ENCODE measurements at places on chromosomes 2 and 18.

DNA sequence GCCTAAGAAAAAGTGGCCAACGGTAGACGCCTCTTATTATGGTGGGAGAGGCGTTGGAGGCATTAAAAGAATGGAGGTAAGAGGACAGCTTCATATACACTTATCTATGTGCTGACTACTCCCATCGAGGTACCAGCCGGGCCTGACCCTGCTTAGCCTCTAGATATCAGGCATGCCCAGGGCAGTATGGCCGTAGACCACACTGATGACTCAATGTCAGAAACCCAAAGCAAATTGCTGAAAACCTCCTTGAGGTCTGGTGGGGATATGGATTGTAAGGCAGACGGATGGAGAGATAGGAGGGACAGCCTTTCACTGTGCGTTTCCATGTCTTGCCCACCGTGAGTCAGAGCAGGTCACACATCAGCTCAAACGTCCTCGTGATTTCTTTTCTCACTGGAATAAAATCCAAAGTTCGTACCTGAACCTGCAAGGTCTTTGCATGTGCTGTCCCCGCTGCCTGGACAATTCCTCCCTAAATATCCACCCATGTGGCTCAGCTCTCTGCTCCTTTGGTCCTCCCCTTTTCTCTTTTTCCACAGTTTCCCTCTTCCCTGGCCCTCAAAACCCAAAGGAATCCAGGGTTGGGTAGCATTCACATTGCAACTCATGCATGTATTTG, 168.9 kb downstream of the ANTXR1 start:
- ATAC-seq: no peak

- no peak for ATAC-seq
Measured at GRCh38 chr2:14634182-14634488, 1.6 kb downstream of the LRATD1 start.

DNA sequence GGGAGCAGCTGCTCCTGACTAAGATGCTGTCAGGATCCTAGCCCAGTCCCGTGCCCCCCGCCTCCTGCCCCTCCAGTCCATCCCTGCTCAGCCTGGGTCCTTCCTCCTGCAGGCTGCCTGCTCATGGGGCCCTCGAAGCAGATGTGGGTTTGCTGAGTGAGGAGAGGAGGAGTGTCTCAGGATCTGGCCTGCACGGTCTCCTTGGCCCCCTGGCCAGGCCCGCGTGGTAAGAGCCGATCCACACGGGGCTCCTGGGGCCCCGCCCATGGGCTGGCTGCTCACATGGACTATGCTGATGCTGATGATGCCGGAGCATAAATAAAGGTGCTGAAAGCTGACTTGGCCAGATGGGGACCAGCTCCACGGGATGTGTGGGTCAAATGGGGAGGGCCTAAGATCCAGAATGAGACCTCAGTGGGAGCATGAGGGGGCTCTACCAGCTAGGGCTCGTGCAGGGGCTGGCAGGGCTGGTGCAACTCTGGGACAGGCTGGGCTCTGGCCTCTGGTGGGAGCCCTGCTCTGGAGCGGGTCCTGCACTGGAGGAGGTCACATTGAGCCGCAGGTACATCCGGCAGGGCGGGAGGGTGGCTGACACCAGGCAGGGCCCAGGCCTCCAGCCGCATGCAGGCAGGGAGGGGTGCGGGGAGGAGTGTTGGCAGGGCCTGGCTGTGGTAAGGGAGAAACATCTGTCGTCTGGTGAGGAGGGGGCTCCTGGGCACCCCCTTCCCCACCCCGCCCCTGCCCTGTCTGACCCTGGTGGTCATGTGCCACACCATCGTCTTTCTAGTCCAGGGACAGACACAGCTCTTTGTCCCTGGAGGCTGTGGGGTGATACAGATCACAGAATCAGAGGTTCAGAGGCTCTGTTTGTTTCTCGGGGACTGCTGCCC, 275.3 kb upstream of the HDAC4 start:
- peak; percentile 77 for ATAC-seq

DNA sequence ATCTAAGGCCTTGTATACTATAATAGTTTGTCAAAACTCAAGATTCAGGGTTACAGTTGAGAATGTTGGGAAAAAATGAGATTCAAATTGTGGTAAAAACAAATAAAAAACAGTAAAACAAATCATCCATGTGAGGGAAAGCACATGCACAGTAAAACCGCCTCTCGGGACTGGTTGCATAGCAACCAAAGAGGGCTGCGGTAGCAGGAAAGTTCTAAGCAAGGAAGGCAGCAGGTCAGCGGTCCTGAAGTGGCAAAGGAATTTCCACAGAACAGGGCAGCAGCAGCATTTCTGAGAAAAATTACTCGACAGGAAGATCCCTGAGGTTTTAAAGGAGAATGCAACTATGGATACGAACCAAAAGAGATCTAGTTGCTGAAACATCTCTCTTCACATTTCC, 93.7 kb downstream of the DYNAP start:
- no peak for ATAC-seq

- no peak for ATAC-seq
Measured at GRCh38 chr18:75065251-75066000, 143.5 kb downstream of the PTGR3 start.

- no peak for ATAC-seq
Measured at GRCh38 chr2:60505240-60505879, 48.1 kb downstream of the BCL11A start.

- ATAC-seq: no peak
Measured at GRCh38 chr2:77807531-77808215, 285.5 kb upstream of the LRRTM4 start.

DNA sequence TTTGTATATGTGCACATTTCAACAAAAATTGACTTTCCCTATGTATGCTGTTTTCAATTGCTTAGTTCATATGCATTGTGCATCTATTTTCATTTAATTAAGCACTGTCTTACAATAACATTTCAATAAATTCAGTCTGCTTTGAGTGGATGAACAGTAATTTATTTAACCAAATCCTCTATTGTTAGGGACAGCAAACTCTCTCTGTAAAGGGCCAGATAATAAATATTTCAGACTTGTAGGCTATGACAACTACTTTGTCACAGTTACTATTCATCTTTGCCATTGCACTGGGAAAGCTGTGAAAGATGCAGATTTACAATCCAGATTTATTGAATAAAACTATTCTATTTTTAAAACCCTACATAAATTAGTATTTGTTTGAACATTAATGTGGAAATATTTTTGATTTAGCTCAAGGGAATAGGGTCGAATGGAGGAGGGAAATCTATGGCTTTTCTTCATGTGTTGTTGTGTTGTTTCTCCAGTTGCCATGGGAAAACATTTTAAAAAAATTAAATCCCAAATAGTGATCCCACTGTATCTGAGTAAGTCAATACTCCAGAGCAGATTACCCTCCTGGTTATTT, 14.2 kb upstream of the RAB27B start:
- ATAC-seq: no peak

GRCh38 chr2:203659331-203660049, 46.9 kb upstream of the CD28 start:
- ATAC-seq: no peak

- no peak for ATAC-seq
Measured at GRCh38 chr2:226130192-226130591, 669.4 kb downstream of the IRS1 start.

- ATAC-seq: no peak
Measured at GRCh38 chr2:237208373-237209260, 122.9 kb downstream of the COPS8 start.

- ATAC-seq: no peak
Measured at GRCh38 chr2:174300114-174300513, 34.6 kb upstream of the SP9 start.

GRCh38 chr2:240806006-240806405, 14.0 kb downstream of the KIF1A start:
- ATAC-seq: no peak

All from motor neuron (in vitro differentiated cells).